ENCODE measurements at places on chromosomes 5 and 9. TPM values are rescaled to one million over a fixed set of nuclear protein-coding genes. Genes with fewer than 3 reads are reported as not detected.

The AGXT2 gene
- total RNA-seq = not detected

DNA sequence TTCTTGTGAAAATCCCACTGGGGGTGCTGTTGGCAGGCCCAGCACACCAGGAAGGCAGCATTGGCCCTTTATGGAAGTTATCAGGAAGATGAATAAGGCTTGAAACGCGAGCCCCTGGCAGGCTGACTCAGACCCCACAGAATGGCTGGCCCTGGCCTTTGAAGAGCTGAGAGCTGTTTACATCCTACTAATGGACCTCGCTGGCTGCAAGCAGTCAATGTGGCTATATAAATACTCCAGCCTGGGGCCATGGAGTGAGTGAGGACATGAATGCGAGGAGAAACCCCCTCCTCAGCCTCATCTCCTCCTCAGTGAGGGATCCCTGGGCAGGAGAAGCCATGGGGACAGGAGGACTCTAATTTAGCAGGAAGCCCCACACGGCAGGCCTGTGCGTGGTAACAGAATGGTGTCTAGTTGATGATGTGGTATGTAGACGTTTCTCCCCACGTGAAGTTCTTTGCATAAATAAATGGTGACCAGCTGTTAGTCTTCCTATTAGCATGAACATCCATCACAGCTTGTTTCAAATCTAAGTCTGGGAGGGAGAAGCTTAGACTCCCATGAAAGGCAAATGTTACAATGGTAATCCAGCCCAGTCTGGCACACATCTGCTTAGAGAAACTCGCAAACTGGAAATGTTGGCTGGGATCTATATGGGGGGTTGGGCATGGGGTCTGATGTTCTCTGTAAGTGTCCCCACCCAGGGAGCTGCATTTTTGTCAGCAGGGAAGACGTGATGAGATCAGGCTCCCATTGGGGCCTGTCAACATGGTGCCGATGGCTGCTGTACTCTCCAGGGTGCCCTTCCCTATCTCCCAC is 175.1 kb upstream of the PITX1 start:
- DNase-seq = peak; percentile 98

DNA sequence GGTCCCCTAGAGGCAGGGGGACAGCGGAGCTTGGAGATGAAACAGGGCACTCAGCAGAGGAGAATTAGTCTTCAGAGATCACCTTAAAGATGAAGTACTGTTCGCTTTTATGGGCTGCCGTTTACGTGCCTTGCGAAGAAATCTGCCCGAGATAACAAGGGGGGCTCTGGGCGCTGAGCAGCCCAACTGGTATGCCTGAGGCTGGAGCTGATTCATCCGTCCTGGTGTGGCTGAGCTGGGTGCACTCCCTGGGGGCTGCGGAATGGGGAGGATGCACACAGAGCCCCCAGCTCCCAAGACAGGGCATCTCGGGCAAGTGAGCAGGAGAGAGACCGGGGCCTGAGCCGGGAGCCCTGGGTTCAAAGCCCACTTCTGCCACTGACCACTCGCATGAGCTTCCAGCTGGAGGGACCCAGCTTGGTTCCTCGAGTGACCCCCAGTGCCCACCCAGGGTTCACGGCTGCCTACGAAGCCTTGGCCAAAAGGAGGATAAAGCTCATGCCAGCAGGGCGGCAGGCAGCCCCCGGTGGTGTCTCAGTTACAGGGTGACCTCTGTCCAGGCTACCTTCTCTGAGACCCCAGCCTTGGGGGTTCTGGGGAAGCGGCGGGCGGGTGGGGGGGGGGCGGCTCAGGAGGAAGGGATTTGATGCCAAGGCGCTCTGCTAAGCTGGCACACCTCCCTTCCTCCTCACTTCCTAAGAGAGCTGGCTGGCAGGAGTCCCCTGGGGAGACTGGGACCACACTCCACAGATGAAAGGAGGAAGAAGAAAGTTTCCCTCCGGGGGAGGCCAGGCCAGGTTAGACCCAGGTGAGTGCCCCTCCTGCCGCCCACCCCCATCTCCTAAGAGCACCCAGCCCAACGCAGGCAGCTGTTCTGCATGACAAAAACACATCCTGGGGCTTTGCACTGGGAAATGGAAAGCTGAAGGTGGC is 5.7 kb downstream of the FIBCD1 start:
- no peak for DNase-seq

The LCP2 gene
- total RNA-seq = 0.50 TPM

The ISOC1 gene
- total RNA-seq = 21.5 TPM

GRCh38 chr9:69485466-69485865 is 160.5 kb downstream of the ENTREP1 start:
- DNase-seq = no peak

DNA sequence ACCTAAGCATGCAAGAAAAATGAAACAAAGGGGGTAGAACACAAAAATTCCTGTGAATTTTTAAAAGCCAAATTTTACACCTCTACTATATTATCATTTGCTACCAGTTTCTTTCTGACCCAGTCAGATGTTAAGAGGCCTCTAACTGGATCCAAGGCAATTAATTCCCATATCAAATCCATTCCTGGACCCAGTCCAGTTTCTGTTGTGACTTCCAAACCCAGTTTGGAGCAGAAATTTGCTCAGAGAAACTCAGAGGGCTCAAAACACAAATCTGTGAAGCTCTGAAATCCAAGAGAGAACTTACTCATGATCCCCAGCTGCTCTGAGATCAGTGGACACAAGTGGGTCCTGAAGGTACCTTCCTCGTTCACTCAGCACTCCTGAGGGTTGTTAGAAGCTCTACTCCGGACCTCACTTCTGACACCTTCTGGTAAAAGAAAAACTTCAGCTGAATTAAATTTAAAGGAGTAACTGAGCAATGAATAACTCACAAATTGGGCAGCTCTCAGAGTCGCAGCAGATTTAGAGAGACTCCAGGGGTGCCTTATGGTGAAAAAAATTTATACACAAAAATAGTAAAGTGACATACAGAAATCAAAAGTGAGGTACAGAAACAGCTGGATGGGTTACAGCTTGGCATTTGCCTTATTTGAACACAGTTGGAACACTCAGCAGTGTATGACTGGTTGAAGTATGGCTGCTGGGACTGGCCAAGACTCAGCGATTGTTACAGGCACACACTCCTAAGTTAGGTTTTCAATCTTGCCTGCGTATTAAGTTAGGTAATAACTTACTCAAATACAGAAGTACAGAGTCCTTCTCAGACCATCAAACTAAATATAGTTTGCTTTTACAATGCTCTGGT is 32.4 kb downstream of the INSL4 start:
- peak; percentile 18 for DNase-seq

The BHMT2 gene
- not detected for total RNA-seq

- no peak for DNase-seq
These were observed 10.8 kb downstream of the C5orf15 start for GRCh38 chr5:133957591-133957990.

GRCh38 chr9:8486095-8486494 is 686.5 kb upstream of the DMAC1 start:
- peak; percentile 44 for DNase-seq

- no peak for DNase-seq
These were observed 16.4 kb downstream of the SUB1 start for GRCh38 chr5:32601623-32602295.

The SLC35A4 gene
- total RNA-seq = 24.9 TPM

DNA sequence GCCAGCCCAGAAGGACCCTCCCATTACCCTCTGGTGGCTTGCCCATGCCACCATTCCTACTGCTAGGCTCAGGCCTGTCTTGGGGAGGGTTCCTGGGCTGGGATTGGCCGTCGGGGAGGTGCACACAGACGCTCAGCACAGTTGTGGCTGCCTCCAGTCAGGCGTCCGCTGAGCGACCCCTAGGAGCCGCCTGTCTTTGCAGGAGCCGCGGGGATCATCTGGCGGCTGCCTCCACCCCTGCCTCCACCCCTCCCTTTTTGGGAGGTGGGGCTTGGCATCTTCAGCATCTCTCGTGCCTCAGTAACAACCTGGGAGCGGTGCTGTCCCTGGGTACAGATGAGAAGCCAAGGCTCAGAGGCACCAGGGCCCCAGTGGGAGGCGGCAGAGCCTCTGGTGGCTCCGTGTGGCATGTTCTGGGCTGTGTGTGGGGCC is 39.6 kb downstream of the RXRA start:
- DNase-seq = no peak

The PRUNE2 gene
- 0.59 TPM for total RNA-seq

GRCh38 chr9:31916591-31917241 is 467.7 kb upstream of the ACO1 start:
- DNase-seq = peak; percentile 1

DNA sequence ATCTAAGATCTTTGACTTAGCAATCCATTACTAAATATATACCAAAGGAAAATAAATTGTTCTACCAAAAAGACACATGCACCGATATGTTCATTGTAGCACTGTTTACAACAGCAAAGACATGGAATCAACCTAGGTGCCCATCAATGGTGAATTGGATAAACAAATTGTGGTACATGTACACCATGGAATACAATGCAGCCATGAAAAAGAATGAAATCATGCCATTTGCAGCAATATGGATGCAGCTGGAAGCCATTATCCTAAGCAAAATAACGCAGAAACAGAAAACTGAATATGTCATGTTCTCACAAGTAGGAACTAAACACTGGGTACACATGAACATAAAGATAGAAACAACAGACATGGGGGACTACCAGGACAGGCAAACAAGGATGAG is 589.5 kb downstream of the IRX1 start:
- no peak for DNase-seq

DNA sequence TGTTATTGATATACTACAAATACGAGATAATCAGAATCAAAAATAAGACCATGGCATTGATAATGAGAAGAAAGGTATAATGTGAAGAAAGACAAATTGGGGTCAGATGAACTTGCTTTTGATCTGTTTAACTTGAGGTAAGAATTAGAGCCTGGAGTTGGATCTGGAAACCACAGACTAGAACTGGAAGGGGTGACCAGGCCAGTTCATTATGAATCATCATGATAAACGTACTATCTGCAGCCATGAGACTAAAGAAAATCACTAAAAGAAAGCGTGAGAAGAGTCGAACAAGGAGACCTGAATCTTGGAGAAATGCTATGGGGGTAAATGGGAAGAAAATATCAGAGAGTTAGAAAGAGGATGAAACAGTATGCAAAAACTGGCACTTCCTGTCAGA is 967.5 kb downstream of the NR2F1-AS1 start:
- DNase-seq = peak; percentile 55

DNA sequence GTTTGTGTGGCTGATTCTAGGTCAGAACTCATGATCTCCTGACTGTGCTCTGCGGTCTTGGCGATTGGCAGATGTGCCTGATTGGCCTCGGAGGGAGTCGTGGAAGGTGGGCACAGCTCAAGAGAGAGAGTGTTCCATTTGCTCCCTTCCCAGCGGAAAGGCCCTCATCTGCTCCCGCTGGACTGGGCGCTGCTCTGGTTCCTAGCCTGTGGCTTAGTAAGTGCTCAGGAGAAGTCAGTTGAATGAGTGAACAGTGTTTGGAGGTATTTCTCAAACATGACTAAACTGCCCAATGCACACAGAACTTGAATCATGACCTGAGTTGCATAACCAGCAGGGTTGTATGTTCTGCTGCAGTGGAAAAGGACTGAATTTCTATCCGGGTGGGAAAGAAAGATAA is 120.2 kb upstream of the PITX1 start:
- DNase-seq = peak; percentile 10

- peak; percentile 23 for DNase-seq
These were observed 141.3 kb upstream of the LPAR1 start for GRCh38 chr9:111179577-111179976.

The BRINP1 gene
- total RNA-seq = not detected

DNA sequence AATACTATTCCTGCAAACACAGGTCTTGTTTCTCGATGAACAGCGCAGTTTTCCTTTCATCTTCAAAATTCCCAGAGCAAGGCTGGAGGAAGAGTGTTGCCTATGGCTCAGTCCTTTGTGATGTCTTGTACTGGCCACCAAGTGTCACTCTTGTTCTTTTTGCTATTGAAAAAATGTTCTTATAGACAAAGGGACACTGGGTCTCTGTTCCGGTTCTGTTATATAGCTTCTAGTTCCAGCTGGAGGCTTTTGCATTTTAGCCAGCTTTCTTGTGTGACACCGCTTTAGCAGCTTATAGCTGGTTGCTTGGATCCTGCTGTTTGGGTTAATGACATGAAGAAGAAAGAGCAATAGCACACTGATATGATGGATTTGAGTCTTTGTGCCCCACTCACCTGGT is 343.7 kb upstream of the KCNN2 start:
- DNase-seq = no peak

DNA sequence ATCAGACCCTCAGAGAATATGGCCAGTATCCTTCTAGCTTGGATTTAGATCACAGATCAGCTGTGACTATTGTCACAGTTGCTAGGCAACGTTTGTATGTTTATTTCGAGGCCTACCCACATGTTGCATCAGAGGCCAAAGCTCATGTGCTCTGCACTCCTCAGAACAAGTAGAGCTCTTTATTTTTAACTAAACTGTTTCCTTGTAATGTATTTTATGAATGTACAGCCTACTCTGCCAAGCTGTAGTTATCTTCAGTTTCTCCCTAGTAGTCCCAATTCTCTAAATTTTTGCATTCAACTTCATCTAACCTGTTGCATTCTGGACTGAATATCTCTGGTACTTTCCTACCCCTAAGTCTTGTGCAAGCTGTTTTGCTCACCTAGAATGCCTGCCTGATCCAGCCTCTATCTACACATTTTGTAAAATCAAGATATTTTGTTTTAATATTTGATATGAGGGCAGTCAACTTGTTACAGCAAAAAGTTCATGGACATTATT is 52.8 kb downstream of the CAST start:
- DNase-seq = peak; percentile 61

The DPYSL3 gene
- total RNA-seq = 50.1 TPM

DNA sequence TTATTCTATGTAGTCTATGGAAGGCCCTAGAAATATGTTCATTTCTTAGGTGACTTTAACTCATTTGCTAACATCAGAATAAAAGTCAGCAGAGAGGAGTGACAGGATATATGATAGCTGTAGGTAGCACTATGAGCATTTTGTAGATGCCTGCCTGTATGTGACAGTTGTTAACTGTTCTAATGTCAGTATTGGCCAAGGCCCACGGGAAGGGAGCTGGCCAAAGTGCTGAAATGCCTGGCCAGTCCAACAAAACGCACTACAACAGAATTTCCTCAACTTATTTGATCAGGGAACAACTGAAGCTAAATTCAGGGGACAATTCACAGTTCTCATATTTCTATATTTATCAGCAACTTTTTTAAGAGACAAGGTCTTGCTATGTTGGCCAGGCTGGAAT is 20.8 kb downstream of the SV2C start:
- DNase-seq = peak; percentile 20

- DNase-seq = no peak
These were observed 5.0 kb upstream of the PPP2R2B start for GRCh38 chr5:146883511-146883910.

The IL7R gene
- total RNA-seq = 12.2 TPM

GRCh38 chr9:88534456-88535225 is at the start of gene NXNL2:
Gene NXNL2 (plus strand): TSS chr9:88535178. CDS start chr9:88535435, 257 bp downstream.
- DNase-seq = no peak
